ENCODE measurements at places on chromosomes 13 and 19.

DNA sequence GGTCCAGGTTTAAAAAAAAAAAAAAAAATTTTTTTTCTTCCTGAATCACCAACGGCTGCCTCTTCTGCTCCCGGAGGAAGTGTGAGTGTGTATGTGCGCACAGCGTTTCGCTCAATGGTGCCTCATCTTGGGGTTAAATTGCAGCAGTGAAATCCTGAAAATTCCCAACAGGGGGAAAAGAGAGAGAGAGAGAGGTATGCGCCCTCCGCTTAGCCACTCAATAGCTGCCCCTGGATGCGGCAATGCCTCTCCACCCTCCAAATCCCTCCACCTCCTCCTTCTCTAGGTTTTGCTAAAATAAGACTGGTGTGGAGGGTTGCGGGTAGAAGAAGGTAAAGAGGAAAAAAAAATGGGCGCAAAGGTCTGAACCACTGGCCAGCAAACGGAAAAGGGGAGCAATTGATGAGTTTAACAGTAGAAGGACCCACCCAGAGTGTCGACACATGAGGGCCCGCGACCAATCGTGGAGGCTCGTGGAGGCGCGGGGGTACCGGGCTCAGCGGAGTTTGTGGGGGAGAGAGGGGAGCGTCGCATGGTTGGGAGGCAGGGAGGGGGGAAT, 853 bp upstream of the CACNA1A start:
- no peak for DNase-seq

GRCh38 chr13:114199954-114200353, 20.9 kb downstream of the CFAP97D2 start:
- DNase-seq, result no peak

DNA sequence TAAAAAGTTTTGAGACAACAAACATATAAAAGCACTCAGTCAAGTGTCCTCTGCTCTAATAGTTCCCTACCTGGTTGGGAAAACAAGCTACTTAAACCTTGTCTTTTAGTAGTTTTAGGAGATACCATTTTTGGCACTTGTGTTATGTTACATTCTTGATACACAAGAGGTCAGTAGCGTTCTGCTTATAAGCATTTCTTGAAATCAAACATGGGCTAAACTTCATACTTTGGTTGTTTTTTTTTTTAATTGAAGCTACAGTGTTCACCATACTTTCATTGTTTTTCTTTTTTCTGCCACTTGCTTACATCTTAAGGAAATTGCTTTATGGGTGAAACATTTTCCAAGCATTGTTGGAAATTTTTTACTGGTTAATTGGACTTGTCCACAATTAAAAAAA, 12.9 kb downstream of the NHLRC3 start:
- DNase-seq, result no peak

DNA sequence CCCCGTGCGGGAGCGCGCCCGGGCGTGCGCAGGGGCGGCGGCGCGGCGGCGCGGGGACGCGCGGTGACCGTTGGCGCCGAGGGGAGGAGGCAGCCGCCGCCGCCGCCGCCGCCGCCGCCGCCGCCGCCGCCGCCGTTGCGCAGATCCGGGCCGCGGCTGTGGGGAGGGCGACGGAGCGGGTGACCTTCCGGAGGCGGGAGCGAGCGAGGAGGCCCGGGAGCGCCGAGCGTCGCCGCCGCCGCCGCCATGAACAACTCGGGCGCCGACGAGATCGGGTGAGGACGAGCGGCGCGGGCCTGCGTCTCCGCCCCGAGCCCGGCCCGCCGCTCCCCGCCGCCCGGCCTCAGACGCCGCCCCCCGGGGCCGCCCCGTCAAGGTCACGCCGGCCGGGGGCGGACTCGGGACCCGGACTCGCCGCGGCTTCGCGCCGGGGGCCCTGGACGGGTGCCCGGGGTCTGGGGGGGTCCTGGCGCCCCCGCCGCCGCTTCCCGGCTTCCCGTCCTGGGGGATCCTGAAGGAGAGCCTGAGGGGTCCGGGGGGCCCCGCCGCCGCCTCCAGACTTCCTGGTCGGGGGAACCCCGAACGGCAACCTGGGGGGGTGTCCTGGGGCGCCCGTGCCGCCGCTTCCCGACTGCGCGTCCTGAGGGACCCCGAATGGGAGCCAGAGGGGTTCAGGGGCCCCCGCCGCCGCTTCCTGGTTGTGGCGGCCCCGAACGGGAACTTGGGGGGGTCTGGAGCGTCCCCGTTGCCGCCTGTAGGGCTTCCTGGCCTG, at the start of gene DAZAP1:
Gene DAZAP1, plus strand, starts transcription at position 59 of the 772 bp plus-strand sequence. Its CDS starts 188 bp downstream, at position 247.
- no peak for DNase-seq

DNA sequence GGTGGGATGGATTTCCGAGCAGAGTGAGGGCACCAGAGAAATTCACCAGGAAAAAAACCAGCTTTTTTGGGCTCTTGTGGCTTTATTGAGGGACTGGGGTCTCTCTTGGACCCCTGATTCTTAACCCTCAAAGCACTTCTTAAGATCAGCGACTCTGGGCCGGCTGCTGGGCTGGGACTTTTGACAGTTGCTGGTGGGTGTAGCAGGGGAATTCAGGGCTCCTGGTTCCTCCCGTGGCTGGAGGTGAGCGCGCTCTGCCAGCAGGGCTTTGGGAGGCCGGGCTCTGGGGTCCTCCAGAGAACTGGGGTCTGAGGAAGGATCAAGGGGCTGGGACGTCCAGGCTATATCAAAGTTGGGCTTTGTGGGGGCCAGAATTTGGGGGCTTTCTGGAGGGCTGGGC, 3.3 kb downstream of the CRB3 start:
- DNase-seq, result no peak

DNA sequence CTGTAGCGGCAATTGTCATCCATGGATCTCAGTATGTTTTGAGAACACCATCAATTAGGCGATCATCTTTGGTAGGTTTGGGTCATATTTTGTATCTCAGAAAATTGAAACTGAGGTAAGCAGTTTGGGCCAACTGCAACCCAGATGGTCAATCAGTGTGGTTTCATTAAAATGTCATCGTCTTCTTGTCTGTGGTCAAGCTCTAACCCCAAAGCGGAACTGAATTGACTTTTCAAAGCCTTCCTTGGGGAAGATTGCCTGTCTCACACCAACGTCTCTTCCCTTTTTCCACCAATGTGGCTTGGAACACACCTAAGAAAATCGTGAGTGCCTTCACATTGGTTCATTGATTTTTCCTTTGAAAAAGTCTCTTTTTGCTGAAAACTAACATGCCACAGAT, 56.3 kb upstream of the UBAC2 start:
- no peak for DNase-seq

DNA sequence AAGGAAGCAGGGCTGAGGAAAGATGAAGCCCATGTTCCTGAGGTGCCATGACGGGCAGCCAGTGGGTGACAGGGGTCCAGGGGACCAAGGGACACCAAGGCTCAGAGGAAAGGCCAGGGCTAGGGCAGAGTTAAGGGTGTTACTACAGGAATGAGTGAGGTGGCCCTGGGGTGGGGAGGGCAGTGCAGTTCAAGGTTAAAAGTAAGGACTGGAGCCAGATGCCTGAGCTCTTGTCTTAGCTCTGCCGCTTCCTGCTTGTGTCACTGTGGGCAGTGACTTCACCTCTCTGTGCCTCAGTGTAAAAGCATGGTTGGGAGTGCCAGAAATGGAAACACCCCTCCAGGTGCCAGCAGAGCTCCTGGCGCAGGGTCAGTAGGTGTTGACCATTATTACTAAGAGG, 4.9 kb upstream of the ETV2 start:
- DNase-seq, result no peak

GRCh38 chr13:97285221-97285955, 63.3 kb downstream of the MBNL2 start:
- no peak for DNase-seq

- DNase-seq, result no peak
Observed at GRCh38 chr13:81153478-81153877, 812.6 kb upstream of the SPRY2 start.

GRCh38 chr13:97758317-97758716, 195.2 kb upstream of the IPO5 start:
- DNase-seq, result no peak

GRCh38 chr13:78247362-78247761, 328.7 kb upstream of the EDNRB start:
- no peak for DNase-seq

DNA sequence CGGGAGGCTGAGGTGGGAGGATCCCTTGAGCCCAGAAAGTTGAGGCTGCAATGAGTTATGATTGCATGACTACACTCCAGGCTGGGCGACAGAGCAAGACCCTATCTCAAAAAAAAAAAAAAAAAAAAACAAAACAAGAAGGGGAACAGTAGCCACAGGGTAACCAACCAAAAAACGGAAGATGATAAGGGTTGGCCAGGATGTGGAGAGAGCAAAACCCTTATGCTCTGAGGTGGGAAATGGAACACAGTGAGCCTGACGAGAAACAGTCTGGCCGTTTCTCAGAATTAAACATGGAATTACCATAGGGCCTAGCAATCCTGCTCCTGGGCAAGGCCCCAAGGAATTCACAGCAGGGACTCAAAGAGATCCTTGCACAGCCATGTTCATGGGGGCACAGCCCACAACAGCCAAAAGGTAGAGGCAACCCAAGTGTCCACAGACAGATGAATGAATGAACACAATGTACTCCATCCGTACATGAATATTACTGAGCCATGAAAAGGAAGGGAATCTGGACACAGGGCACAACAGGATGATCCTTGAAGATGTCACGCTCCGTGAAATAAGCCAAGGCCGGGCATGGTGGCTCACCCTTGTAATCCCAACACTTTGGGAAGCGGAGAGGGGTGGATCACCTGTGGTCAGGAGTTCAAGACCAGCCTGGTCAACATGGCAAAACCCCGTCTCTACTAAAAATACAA, 11.3 kb downstream of the NMRK2 start:
- DNase-seq, result no peak

DNA sequence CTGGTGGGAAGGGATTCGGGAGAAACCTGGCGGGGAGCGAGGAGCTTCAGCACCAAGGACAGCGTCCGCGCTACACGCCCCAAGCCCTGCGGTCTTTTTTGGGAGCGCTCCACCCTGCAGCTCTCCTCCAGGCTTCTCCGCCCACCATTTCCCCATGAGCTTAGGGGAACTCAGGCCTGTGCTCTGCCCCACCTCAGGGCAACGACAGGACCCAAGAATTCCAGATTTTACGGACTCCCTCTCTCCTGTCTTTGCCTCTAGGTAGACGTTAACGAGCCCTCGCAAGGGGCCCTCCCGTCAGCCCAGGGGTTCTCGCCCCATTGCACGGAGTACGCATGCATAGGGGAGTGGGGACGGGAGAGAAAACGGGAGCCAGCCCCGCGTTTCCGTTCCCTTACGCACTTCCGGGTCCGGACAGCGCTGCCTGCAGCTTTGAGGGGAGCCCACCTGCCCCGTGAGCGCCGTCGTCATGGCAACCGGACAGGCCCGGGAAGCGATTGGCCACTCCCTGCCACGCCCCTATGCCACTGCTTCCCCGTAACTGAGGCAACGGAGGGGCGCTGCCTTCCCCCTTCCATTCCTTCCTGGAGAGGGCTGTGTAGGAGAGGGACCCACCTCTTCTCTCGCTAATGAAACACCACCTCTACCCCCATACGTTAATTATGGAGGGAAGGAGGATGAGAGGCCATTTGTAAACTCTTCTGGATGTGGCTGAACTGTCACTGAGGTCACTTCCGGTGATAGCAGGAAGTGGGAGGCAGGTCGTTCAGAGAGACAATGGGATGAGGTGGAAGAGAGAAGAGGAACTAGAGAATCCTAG, 20.8 kb downstream of the NOVA2 start:
- no peak for DNase-seq

DNA sequence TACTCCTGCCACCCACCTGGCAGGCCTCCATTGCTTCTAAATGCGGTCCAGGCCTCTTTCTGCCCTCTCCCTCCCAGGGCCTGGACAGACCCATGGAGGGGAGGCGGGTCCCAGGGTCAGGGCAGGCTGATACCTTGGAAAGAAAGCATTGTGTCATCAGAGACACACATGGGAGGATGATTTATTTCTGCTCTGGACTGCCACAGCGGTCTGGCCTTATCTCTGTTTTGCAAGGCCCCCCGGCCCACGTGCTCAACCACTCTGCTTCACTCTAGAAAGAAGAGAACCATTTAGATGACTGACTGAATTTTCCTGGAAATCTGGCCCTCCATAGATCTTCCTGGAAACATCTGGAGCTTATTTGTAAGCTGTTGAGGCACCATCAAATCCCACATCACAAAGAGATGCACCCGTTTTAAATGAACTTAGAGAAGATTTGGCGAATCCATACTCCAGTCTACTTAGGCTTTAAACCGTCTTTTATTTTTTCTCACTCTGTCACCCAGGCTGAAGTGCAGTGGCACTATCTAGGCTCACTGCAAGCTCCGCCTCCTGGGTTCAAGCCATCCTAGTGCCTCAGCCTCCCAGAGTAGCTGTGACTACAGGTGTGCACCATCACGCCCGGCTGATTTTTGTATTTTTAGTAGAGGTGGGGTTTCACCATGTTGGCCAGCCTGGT, 48.3 kb upstream of the URI1 start:
- DNase-seq, result no peak

- DNase-seq, result no peak
Observed at GRCh38 chr13:114082849-114083645, 49.4 kb downstream of the RASA3 start.

- DNase-seq, result no peak
Observed at GRCh38 chr19:48964205-48965039, 687 bp upstream of the FTL start.

DNA sequence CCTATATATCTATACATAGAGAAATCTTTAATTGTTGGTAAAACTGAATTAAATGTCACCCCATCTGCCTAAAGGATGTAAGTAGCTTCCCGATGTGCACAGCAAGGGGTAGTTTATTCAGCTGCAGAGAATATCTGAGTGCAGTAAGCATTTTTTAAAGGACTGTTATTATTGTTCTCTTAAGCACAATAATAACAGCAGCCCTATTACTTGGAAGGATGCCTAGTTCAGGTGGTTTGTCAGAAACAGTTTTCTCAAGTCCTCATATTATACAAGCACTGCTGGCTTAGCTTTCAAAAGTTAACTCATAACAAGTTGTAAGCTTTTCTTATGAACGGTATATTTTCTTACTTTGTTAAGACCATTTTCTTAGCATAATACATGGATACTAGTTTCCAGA, 142.6 kb downstream of the CRYL1 start:
- DNase-seq, result no peak

DNA sequence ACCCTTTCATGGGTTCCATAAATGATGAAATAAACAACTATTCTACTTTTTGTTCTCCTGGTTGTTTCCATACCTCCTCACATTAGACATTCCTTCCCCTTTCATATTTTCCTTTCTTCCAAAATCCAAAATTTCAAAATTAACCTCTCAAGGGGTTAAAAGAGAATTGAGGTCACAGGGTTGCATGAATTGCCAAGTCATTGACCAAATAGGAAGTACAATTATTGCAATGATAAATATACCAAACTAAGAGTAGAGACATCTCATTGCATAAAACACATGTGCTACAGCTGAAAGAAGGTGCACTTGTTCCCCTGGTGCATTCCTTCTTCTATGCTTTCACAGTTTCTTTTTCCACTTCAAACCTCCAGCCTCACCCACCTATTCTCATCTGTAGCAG, 136.1 kb downstream of the KCTD12 start:
- DNase-seq, result no peak
